Ureter (tissue), 1 donor: ENCODE measurements at places on chromosomes 4 and X. TPM values are rescaled to one million over a fixed set of nuclear protein-coding genes. Genes with fewer than 3 reads are reported as not detected.

The RADX gene
- 14.9 TPM for total RNA-seq

The ZFP92 gene
- 1.1 TPM for total RNA-seq

The ADGRL3 gene
- total RNA-seq: 17.9 TPM

The SYTL5 gene
- total RNA-seq: 8.2 TPM

The ENOPH1 gene
- 27.5 TPM for total RNA-seq

The XG gene
- 1.6 TPM for total RNA-seq

The ASB12 gene
- 2.1 TPM for total RNA-seq

The PRDX4 gene
- 53.9 TPM for total RNA-seq

DNA sequence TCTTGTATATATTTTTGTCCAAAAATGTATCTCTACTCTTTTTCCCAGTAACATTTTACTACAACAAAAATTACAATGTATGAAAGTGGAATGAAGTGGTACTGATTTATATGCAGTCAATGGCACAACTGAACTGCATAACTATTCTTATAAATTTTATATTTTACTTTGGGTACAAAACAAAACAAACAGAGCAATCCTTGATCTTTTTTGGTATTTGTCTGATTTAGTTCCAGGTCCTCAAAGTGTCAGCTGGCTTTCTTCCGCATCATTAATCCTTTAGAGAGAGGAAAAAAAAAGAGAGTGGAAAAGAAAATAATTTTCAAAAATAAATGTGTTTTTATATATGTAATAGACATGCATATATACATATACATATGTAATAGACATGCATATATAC lies 252.4 kb upstream of the SLIT2 start:
- no peak for DNase-seq

DNA sequence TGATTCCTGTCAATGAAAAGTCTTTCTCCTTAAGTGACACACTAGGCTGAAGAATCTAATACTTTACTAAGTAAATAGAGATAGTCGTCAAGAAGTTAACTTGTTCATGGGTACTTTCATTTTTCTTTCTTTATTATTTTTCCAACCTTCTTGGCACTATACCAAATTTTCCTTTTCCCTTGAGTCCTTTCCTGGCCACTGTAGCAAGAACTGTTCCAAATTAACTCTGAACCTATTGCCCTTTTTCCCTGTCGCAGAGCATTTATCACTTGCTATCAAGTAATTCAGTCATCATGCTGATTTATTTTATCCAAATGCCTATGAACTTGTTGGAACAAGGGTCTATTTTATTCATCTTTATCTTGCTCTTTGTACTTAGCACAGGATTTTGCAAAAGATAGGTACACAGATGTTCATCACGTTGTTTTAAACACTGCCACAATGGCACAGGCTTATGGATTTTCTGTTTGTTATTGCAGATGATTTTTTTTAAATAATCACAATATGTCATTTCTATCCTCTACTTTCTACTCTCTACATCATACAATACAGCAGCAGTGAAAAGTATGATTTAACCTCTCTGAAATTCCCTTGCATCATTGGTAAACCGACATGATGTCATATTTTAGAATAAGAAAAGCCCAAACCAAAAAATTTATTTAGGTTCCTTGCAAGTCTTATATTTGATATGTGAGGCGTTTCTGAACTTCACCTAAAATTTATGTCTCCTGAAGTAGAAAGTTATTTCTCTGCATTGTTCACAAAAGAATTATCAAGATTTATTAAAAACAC lies 2352.3 kb downstream of the PCDH7 start:
- no peak for DNase-seq

DNA sequence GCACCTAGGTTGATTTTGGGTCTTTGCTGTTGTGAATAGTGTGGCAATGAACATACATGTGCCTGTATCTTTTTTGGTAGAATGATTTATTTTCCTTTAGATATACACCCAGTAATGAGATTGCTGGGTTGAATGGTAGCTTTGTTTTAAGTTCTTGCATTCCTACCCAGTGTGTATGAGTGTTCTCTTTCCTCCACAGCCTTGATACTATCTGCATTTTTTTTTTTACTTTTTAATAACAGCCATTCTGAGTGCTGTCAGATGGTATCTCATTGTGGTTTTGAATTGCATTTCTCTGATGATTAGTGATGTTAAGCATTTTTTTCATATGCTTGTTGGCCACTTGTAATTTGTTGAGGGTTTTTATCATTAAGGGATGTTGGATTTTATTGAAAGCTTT lies 351.8 kb upstream of the GNPDA2 start:
- no peak for DNase-seq

- DNase-seq: peak; percentile 50
Observed at GRCh38 chrX:42755815-42756214, 22.1 kb downstream of the PPP1R2C start.

GRCh38 chr4:170476351-170476750 lies 386.6 kb upstream of the AADAT start:
- no peak for DNase-seq

- DNase-seq: no peak
Observed at GRCh38 chrX:112011376-112011775, 71.2 kb downstream of the TRPC5 start.

DNA sequence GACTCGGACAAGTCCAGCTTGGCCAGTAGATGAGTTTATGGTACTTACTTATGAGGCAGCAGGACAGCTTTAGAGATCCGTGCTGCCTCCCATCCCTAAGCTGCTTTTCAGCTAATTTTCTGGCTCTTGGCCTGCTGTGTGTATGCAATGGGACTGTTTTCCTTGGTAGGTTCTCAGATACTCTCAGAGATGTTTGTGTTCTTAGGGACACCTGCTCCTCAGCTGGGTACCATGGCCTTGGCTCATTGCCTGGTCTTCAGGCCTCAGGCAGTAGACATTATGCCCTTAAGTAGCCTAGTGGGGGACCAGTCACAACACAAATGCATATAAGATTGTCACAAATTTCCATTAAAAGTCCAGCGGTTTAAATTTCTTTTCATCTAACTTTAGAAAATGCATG lies 688.0 kb downstream of the PCDH7 start:
- DNase-seq: no peak

DNA sequence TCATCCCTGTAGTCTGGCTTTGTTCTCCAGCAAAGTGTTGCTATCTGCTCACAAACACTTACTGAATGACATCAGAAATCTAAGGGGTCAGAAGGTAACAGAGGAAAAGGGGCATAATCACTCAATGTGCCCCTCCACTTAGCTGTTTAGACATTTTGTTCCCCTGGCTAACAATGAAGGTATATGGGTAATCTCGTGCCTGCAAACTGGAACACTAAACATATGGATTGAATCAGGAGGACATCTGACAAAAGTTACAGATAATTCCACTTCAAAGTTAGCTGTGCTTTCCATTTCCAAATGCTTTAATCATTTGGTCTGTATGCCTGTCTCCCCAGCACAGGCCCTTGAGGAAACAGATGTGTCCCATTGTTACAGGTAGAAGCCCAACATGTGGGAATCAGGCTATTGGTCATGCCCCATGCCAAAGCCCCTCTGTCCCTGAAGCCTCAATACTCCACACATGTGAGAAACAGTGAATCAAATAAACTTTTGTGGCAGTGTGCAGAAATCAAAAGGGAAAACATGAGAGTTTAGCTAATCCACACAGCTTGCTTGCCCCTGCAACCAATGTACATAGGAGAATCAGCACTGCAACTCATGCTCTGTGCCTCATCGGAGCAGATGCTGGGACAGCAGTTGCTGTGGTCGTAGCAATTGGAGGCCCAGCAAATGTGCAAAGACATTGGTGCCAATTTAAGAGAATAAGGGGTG lies 111.7 kb downstream of the RNF150 start:
- DNase-seq: no peak

DNA sequence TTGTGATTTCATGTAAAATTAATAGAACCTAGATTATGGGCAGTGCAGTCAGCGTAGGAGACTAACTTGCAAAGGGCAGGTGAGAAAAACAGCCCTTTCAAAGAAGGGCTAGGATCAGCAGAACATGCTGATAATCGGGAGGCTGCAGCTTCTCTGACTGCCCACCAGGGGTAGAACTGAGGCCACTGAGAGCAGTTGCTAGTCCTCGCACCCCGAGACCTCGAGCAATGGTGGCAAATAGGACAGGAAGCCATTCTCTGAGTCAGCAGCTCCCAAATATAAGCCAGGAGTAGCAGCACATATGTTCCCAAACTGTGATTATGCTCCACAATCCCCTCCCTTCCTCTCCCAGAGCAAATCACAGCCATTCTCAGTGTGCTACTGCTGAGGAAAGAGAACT lies 186.5 kb downstream of the MSL3 start:
- no peak for DNase-seq

GRCh38 chrX:134999469-134999868 lies 8.7 kb downstream of the SMIM10 start:
- no peak for DNase-seq

- no peak for DNase-seq
Observed at GRCh38 chrX:138765051-138765450, 53.5 kb upstream of the FGF13 start.

DNA sequence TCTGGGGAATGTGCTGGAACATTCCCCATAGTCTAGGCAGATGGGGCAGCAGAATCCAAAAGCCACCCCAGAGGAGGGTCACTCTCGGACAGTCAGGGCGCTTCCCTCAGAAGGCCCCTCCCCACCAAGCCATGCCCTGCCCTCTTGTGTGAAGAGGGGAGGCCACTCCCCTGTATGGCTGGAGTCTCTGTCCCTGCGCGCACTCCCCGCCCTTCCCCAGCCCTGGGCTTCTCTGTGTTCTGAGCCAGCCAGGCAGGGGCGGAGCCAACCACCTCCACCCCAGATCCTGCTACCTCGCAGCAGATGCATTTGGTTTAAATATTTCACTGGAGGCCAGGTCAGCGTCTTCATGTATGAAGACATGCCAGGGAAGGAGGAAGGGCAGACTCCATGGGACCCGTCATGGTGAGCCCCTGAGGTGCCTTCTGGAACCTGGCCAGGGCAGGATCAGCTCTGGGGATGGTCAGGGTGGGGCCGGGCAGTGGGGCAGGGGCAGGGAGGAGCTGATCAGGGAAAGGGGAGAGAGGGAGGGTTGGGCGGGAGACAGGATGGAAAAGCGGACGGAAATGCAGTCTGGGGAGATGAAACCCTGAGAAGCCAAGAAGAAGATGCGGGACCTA lies 107.3 kb downstream of the ADRA2C start:
- no peak for DNase-seq

GRCh38 chr4:43718369-43718768 lies 730.2 kb downstream of the KCTD8 start:
- no peak for DNase-seq

GRCh38 chrX:3712051-3712869 lies 1.2 kb downstream of the PRKX start:
- DNase-seq: no peak

- no peak for DNase-seq
Observed at GRCh38 chrX:70553516-70553915, 108.9 kb downstream of the DLG3 start.

GRCh38 chr4:96102541-96103026 lies 262.7 kb downstream of the PDHA2 start:
- DNase-seq: no peak

DNA sequence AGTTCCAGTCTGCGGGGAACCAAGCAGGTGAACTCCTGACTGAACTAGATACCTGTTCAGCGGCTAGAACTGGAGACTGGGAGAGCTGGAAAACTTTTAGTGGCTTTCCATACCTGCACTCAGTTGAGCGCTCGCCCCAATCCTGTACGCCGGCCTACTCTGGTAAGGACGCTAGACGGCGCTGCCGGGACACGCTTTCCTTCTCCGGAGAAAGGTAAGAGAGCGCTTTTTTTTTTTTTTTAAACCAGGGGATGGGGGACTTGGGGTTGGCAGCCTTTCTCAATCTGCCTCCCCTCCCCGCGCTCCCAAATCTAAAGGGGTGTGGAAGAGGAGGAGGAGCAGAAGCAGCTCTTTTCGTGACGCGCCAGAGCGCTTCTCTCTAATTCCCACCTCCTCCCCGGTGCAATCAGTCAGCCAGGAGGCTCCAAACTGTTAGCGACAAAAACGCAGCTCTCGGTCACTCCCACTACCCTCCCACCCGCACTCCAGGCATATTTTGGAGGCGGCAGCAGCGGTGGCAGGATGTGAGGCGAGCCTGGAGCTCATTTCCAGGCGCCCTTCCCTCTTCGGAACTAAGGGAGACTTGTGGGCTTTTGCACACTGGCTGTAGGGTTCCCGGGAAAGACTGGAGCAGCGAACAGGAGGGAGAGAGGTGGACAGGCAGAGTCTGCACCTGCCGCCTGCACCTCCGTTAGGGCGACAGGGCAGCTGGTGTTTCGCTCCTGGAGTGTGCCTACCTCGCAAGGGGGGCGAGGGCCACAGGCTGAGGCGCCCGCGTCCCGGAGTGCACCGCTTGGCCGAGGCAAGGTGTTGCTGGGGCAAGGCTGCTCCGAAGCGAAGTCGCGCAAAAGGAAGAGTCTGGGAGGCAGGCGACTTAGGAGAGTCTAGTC lies at the start of gene IL1RAPL2:
Gene IL1RAPL2, plus strand, starts transcription at position 409 of the 890 bp plus-strand sequence.
- peak; percentile 47 for DNase-seq

GRCh38 chr4:675036-675882 lies 917 bp downstream of the MYL5 start:
- DNase-seq: peak; percentile 51
